ENCODE measurements at places on chromosomes 1 and 21. TPM values are rescaled to one million over a fixed set of nuclear protein-coding genes. Genes with fewer than 3 reads are reported as not detected.

Gene ST3GAL3
- total RNA-seq: 20.0 TPM

Gene GNG12
- 72.2 TPM for total RNA-seq

Gene KLHDC7A
- total RNA-seq: 14.3 TPM

Gene CNR2
- not detected for total RNA-seq

Gene RNU1-3
- 1,905 TPM for total RNA-seq

Gene HFM1
- total RNA-seq: not detected

Gene CDA
- total RNA-seq: 7.4 TPM

Gene SLC6A9
- 18.2 TPM for total RNA-seq

Gene FMO1
- total RNA-seq: not detected

DNA sequence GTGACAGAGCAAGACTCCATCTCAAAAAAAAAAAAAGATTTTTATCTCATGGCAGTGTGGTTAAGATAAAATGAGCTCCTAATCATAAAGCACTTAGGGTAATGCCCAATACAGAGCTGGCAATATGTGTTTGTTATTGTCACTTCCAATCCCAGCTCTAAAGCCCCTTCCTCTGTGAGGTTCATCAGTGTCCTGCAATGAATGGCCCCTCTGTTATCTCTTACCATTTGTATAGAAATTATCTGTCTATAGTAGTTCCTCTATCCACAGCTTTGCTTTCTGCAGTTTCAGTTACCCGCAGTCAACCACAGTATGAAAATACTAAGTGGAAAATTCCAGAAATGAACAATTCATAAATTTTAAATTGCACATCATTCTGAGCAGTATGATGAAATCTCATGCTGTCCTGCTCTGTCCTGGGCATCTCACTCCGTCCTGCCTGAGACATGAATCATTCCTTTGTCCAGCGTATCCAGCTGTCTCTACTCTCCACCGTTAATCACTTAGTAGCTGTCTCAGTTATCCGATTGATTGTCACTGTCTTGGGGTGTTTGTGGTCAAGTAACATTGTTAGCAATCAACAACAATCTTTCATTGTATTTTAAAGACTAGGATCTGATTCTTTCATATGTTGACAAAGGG is 50.2 kb upstream of the DNAH14 start:
- H3K27me3 ChIP-seq: peaks cover 45% of the 10 kb centered on the region
- H3K4me3 ChIP-seq: no peak overlapping the region

DNA sequence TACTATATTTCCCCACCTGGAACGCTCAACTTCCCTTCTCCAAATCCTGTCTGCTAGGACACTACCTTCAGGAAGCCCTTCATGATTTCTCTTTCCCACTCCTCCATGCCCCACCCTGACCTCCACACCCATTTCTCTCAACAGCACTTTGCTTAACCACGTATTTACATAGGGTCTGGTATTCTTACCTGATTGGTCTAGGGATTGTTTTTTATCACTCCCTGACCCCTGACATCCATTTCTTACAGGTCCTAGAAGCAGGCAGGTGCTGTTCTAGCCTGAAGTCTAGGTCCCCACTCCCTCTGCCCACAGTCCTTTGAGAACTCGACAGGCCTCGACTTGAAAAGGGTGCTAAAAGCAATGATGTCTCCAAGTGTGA is 47.5 kb downstream of the DMAP1 start:
- DNase-seq: no peak
- peaks cover 3% of the 10 kb centered on the region for H3K36me3 ChIP-seq
- no peak overlapping the region for H3K4me3 ChIP-seq
- H3K4me1 ChIP-seq: no peaks in the 10 kb centered on the region

DNA sequence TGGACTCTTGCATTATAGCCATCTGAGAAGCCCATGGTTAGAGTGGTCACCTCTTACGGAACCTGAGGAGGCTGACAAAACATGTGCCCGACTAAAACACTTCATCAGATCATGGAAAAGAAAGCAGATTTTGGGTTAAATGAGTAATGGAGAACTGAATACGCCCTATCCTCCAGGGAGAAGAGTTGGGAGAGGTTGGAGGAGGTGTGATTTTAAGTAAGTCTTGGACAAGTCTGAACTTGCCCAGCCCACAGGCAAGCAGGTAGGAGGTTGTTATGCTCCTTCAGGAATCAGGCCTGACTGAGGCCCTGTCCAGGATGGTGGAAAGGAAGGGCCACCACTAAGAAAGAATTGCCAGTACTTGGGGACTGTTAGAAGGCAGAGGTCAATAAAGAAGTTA is 255.8 kb downstream of the TGFB2 start:
- H3K27ac ChIP-seq: no peak overlapping the region
- no peaks in the 10 kb centered on the region for H3K36me3 ChIP-seq
- no peak for DNase-seq

- H3K4me3 ChIP-seq: no peak overlapping the region
- DNase-seq: no peak
- H3K36me3 ChIP-seq: no peaks in the 10 kb centered on the region
Measured at GRCh38 chr1:226444901-226445300, 37.0 kb upstream of the PARP1 start.

GRCh38 chr1:155715777-155716176 is 26.9 kb downstream of the DAP3 start:
- no peaks in the 10 kb centered on the region for H3K4me1 ChIP-seq
- no peak overlapping the region for H3K4me3 ChIP-seq
- peaks cover 49% of the 10 kb centered on the region for H3K36me3 ChIP-seq
- no peak overlapping the region for H3K27ac ChIP-seq
- H3K27me3 ChIP-seq: no peaks in the 10 kb centered on the region

GRCh38 chr1:24540051-24540905 is 15.6 kb upstream of the NCMAP start:
- H3K4me1 ChIP-seq: peaks cover 46% of the 10 kb centered on the region
- H3K27ac ChIP-seq: peak overlapping the region; percentile 84
- H3K4me3 ChIP-seq: peak overlapping the region; percentile 40
- no peak for DNase-seq

DNA sequence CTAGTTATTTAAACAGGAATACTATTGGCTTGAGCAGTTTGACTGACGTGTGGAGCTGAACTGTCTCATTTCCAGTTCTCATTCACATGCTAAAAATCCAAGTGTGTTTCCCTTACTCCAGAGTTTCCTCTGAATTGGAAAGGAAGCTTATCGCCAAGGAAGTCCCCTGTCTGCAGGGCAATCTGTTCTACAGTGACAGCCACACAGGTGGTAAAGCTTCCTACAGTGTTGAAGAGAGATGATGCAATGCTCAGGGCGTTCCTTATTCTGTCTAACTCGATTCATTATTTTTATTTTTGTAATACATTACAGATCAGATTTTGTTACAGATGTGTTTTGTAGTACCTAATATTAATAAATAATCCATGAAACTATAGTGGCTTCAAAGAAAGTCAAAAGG is 41.3 kb downstream of the ADAMTS5 start:
- H3K27me3 ChIP-seq: peaks cover 11% of the 10 kb centered on the region
- DNase-seq: no peak
- H3K36me3 ChIP-seq: no peaks in the 10 kb centered on the region
- H3K4me3 ChIP-seq: no peak overlapping the region

DNA sequence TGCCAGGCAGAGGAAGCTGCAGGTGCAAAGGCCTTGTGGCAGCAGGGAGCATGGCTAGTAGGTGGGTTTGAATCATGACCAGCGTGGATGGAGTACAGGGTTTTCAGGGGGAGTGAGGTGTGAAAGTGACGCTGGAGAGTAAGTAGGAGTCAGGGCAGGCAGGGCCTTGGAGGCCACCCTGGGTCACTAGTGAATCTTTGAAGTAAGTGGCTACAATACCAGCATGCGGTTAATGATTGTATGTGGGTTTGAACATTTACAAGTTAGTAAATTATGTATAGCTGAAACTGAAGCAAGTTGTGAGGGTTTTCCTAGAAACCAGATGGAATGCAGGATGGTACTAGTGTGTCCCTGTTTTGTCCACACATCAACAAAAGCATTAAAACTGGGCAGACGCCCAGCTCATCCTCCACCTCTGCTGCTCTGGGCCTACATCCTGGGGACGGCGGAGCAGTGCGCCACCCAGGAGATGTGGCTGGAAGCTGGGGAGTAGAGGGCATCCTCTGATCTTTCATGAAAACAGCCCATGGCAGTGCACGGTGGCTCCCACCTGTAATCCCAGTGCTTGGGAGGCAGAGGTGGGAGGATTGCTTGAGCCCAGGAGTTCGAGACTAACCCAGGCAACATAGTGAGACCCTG is 41.2 kb upstream of the B3GALNT2 start:
- no peak for DNase-seq
- no peak overlapping the region for H3K4me3 ChIP-seq
- H3K36me3 ChIP-seq: no peaks in the 10 kb centered on the region
- no peaks in the 10 kb centered on the region for H3K4me1 ChIP-seq

DNA sequence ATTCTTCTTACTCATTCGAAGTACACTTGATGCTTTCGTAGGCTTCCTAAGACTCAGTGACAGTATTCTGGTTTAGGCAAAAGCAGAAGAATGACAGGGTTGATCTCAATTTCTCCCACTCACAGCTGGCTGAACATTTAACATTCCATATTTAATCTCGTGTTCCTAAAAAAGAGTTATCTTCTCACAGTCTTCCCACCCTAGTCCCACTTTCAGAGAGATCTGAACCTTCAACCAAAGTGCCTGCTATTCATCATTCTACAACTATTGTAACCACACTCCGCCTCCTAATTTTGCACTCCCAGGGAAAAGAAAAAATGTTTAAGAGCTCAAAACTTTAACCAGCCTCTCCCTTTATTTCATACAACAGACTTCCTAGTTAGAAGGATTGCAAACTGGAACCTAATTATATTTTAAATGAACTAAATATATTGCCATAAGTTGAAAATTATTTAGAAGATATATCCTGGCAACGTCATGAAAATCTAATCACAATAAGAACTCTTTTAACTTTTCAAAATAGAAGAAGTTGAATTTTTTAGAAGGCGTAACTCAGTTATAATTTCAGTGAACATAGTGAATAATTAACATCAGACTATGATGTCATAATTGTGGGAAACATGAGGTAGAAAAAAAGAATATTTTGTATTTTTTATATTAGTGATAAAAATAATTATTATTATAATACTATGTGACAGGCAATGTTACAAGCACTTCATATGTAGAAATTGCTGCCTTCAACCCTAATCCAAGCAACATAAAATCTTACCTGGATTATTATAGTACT is 540.9 kb upstream of the ADGRL2 start:
- H3K36me3 ChIP-seq: no peaks in the 10 kb centered on the region
- no peak overlapping the region for H3K27ac ChIP-seq
- no peak for DNase-seq

- no peaks in the 10 kb centered on the region for H3K36me3 ChIP-seq
- H3K4me3 ChIP-seq: no peak overlapping the region
- H3K4me1 ChIP-seq: no peaks in the 10 kb centered on the region
- H3K27me3 ChIP-seq: no peaks in the 10 kb centered on the region
- no peak for DNase-seq
Measured at GRCh38 chr21:39510240-39510639, 58.5 kb downstream of the SH3BGR start.

GRCh38 chr1:197116156-197116555 is 30.3 kb downstream of the ASPM start:
- H3K27me3 ChIP-seq: no peaks in the 10 kb centered on the region
- no peak overlapping the region for H3K27ac ChIP-seq
- peaks cover 27% of the 10 kb centered on the region for H3K36me3 ChIP-seq
- H3K4me1 ChIP-seq: no peaks in the 10 kb centered on the region

DNA sequence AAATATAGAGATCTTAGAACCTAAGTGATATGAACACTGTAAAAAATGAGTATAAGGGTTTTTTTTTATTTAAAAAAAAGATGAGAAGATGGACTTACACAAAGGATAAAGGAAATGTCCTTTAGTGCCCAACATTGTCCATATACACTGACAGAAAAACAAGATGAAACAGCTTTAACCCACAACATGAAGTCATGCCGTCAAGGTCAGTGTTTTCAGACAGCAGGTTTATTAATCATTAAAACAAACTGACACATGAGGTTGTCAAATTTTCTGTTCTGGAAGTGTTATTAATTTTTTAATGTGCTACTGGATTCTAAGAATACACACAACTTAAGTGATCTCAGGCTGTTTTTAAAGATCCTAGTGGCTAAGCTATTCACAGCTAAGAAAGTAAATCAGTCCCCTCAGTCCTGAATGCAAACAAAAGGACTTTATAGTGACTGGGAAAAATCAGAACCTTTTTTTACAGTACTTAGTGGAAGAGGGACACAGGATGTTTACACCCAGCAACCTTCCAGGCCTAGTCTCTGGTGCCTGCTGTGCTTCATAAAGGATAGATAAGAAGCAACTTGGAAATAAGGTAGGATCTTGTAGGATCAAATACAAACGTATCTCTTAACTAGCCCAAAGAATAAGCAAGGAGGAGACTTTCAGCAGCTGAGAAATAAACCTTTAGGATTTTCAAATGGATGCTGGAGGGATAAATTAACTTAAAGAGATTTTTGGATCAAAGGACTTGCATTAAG is 21.9 kb upstream of the PKN2 start:
- no peak for DNase-seq
- H3K4me1 ChIP-seq: peaks cover 21% of the 10 kb centered on the region
- no peaks in the 10 kb centered on the region for H3K36me3 ChIP-seq
- H3K27ac ChIP-seq: peak overlapping the region; percentile 77
- no peaks in the 10 kb centered on the region for H3K27me3 ChIP-seq
- H3K4me3 ChIP-seq: no peak overlapping the region

GRCh38 chr1:11719313-11720032 is 16.5 kb upstream of the AGTRAP start:
- peak; percentile 56 for DNase-seq
- H3K4me1 ChIP-seq: no peaks in the 10 kb centered on the region
- H3K36me3 ChIP-seq: no peaks in the 10 kb centered on the region
- peak overlapping the region; percentile 72 for H3K4me3 ChIP-seq
- peaks cover 22% of the 10 kb centered on the region for H3K27me3 ChIP-seq

DNA sequence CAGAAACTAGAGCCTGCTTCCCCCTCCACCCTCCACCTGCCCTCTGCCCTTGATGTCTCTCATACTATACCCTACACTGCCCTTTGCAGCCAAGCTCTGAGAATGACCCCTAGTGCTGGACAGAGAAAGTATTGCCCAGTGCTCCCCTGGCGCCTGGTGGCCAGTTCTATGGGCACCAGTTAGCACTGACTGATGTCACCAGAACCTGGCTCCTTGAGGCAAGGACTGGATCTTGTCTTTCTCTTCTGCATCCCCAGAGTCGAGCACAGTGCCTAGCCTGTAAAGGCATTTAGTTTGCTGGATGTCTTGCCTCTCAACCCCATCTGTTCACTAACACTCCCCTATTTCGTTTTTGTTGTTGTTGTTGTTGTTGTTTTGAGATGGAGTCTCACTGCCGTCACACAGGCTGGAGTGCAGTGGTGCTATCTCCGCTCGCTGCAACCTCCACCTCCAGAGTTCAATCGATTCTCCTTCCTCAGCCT is 5.9 kb downstream of the PHLDA3 start:
- peak overlapping the region; percentile 27 for H3K4me3 ChIP-seq
- peaks cover 56% of the 10 kb centered on the region for H3K36me3 ChIP-seq
- no peaks in the 10 kb centered on the region for H3K27me3 ChIP-seq

- DNase-seq: no peak
- H3K27me3 ChIP-seq: peaks cover 27% of the 10 kb centered on the region
- no peaks in the 10 kb centered on the region for H3K4me1 ChIP-seq
- no peaks in the 10 kb centered on the region for H3K36me3 ChIP-seq
Measured at GRCh38 chr1:158434741-158435140, 8.7 kb upstream of the OR10K2 start.

Data from Calu3 (cell line).